ENCODE measurements at places on chromosomes 13 and 19. TPM values are rescaled to one million over a fixed set of nuclear protein-coding genes. Genes with fewer than 3 reads are reported as not detected.

FRY gene
- 4.7 TPM for total RNA-seq

ZNF561 gene
- total RNA-seq, result 40.2 TPM

SHANK1 gene
- not detected for total RNA-seq

ZNF480 gene
- 24.0 TPM for total RNA-seq

CD22 gene
- total RNA-seq, result 920 TPM

SNAPC2 gene
- total RNA-seq, result 15.3 TPM

CYP4F11 gene
- total RNA-seq, result not detected

ZNF433 gene
- total RNA-seq, result 6.9 TPM

CABP5 gene
- total RNA-seq, result not detected

GFY gene
- not detected for total RNA-seq

- no peak for DNase-seq
These were observed 53.6 kb downstream of the NWD1 start for GRCh38 chr19:16773259-16773658.

DNA sequence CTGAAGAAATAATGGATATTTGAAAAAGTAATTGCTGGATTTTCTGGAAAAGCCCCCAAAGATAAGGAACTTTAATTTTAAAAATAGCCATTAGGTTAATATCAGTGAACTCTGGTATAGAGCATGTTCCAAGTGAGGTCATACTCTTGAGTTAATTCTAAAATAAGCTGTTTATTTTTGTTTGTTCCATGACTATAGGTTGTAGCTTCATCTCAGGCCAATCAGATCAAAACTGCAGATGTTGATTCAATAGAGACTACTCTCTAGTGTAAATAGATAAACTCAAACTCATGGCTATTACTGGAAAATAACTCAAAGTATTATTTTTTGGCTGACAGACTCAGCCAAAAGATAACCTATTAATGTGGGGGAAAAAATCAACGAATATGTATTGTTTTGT, 815.1 kb downstream of the DIAPH3 start:
- no peak for DNase-seq

- DNase-seq, result no peak
These were observed 140.4 kb downstream of the PCDH20 start for GRCh38 chr13:61275251-61275650.

DNA sequence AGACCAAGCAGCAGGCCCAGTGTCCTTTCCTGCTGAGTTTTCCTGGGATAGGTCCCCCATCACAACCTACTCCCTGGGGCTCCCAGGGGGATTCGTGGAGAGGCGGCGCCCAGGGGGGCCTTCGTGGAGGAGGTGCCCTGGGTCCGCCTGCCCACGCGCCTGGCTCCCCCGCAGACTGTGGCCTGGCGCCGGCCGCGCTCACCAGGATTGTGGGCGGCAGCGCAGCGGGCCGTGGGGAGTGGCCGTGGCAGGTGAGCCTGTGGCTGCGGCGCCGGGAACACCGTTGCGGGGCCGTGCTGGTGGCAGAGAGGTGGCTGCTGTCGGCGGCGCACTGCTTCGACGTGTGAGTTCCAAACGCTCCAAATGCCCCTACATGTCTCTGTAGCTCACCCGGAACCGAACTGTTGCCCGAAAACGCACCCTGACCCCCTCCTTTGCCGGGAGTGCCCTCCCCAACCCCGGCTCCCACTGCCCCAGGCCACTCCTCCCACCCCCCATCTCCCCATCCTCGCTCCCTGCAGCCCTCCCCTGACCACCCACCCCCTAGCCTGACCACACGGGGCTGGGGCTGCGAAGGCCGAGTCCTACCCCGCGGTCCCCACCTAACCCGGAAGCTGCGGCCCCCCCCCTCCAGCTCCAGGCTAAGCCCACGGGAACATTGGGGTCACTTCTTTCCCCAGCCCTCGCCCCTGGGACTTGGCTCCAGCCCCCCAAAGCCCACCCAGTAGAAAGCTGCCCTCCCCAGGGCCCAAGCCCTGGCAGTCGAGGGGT, 3.3 kb downstream of the TIMM13 start:
- DNase-seq, result no peak

DNA sequence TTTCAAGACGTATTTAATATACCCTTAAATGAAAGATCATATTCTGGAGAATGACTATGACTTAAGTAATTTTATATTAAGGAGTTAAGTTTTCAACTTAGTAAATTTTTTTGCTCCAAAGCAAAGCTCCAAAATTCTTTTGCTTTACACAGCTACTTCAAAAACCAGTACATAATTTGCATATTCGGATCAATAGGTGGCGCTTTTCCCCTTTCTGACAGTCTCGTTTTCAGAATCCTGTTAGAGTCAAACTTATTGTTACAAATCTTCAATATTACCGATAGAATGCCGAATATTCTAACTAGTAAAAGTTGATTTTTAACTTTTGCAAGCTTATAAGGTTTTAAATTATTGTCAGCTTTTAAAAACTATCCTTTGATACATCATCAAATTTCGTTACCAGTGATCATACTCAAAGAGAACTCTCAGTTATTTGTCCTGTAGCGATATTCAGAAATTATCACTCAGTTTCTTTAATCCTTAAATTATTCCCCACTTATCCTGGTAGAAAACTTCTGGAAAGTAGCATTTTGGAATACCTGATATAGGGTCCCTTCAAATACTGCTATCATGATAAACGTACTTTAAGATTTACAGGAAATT, 852.7 kb upstream of the KLHL1 start:
- DNase-seq, result no peak

- DNase-seq, result no peak
These were observed 1.9 kb downstream of the C2CD4C start for GRCh38 chr19:406971-407510.

DNA sequence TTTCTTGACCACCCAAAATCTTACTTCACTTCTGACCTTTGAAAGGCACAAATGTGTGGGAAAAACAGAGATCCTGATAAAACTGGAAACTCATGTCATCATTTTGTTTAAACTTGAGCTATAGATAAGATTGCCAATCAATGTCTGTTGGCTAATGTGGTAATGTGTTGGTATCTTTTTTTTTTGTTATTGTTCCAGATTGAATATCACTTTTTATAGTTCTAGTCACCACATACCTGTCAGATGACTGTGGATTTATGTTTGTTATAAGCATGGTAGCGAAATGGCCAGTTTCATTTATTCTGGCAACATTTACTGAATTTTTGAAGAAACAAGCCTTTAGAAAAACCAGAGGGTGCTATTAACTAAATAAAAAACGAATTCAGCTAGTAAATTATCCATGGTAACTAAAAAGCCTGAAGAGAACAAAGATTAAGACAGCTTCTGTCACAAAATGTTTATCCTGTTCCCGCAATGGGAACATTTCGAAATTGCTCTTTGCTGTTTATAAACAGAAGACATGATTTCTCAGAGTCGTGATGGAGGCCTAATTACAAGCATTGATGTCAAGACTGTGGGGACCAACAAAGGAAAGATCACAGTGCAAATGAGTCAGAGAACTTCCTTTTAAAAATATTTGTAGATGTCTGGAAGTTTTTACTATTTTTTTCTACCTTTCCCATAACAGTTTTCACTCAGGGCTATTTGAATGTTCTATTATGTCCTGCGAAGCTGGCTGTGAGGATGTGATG, 82.9 kb upstream of the POSTN start:
- DNase-seq, result no peak

DNA sequence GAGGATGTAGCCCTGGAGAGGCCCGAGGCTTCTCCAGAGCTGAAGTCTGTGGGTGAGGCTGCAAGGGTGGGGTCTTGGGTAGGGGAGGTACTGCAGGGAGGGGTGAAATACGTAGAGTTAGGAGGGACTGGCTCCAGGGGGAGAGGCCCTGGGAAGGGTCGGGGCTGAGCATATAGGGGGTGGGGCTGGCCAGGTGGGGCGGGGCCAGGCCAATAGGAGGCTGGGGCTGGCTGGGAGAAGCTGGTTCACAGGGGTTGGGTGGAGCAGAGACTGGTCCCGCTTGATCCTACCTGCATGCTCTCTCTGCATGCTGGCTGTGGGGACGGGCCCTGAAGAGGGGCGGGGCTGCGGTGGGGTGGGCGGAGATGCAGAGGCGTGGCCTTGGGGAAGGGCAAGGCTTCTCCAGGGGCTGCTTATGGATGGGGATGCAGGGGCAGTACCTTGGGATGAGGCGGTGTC, 51.9 kb downstream of the CELF5 start:
- no peak for DNase-seq

- no peak for DNase-seq
These were observed 16.5 kb downstream of the AXL start for GRCh38 chr19:41235480-41235879.

DNA sequence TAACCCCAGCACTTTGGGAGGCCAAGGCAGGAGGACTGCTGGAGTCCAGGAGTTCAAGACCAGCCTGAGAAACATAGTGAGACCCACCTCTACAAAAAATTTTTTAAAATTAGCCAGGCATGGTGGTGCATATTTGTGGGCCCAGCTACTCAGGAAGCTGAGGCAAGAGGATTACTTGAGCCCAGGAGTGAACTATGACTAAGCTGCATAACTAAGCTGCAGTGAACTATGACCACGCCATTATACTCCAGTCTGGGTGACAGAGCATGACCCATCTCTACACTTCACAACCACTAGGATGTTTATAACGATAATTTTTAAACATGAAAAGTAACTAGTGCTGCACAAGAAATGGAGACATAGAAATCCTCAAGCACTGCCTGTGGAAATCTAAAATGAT, 352.7 kb upstream of the SGCG start:
- no peak for DNase-seq

DNA sequence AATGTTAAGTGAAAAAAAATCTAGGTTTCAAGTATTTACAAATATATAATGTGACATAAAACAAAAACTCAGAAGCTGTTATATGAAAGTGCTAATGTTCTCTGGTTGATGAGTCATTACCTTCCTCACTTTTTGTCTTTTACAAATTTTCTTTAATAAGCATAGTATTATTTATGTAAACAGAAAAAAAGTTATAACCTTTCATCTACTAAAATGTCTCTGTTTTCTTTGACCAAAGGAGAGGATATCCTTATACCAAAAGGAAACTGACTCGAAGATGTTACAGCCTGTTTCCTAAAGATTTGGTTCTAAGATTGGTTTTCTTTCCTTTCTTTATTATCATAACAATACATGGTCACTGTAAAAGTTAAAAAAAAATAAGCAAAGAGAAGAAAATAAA, 38.0 kb downstream of the RCBTB2 start:
- no peak for DNase-seq

- DNase-seq, result no peak
These were observed 86.7 kb upstream of the GPR12 start for GRCh38 chr13:26847281-26847680.

GRCh38 chr13:73960474-73960873, 173.7 kb downstream of the KLF12 start:
- DNase-seq, result no peak

DNA sequence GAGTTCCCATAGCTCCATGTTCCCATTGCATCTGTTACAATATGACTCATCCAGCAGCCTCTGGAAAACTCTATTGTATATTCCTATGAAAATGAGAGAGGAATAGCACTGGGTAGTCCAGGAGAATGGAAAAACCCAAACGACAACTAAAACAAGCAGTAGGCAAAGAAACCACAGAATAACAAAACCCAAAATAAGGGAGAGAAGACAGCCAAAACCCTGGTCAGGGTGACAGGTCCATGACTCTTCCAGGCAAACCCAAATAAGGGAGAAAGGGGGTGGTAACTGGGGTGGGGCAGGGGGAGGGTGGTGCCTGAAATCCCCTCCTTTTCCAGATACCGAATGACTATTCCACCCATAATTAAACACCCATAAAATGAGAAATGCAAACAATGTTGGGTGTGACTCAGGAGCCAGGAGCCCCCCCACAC, 4.0 kb upstream of the ZNF8 start:
- DNase-seq, result no peak

DNA sequence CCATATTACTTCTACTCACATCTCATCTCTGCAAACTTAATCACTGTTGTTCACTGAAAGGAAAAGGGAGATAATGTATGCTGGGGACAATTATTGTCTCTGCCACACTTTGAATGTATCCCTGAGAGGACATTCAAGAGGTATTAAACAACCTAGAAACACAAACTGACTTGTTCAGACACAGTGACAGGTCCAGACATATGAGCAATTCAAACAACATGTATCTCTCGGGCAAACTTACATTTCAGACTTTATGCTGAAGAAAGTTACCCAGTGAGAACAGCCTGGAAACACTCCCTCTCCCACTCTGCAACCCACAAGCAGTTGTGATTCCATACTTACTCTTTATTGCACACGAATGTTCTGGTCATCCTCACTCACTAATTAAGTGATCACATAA, 968.7 kb upstream of the SLC10A2 start:
- no peak for DNase-seq

GRCh38 chr19:45952686-45953505, 20.8 kb downstream of the NOVA2 start:
- DNase-seq, result no peak

- no peak for DNase-seq
These were observed 2818.6 kb upstream of the PCDH20 start for GRCh38 chr13:64234255-64234654.

DNA sequence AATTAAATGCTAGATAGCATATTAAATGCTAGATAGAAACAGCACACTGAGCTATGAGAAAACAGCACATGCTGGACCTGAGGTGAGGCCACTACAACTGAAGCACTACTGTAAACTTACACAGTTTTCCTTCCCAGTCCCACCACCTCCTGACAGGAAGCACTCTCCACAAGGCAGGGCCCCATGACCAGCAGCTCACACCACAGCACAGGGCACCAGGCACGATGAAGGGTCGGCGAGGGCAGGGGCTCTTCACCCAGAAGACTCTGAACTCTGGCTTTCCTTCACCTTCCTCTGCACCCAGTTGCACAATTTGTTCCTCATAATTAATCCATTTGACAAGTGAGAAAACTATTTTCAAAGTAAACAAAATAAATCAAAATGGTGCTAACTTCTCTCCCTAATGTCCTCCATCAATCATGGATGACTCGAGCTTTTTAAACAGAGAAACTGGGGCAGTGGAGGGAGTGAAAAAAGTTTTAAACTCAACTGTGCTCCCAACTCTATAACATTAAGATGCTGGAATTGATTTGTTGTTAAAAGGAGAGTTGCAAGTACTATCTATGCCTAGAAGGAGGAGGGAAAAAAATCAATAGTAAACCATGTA, 568.7 kb downstream of the UQCRFS1 start:
- no peak for DNase-seq

GRCh38 chr13:90999401-90999800, 348.1 kb upstream of the MIR17HG start:
- no peak for DNase-seq

DNA sequence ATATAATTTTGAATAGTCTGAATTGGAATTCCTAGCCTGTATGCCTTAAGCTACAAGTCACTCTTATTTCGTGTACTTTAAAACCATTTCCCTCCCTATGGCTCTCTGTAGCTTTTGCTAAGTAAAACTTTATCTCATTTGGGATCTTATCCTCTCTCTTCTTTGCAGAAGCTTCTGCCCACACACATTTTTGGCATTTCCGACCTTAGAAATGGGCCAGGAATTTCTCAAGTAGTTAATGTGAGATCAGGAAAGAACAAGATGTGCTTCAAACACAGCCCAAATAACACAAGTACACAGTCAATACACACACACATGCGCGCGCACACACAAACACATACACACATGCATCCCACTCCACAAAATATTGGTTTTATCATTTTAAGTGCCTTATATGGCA, 931.0 kb upstream of the MIR17HG start:
- DNase-seq, result no peak
